Suprapubic skin (tissue), 4 donors: ENCODE measurements at places on chromosomes 3 and 15.

GRCh38 chr15:63968700-63969099 lies 77.6 kb downstream of the DAPK2 start:
- peaks cover 5% of the 10 kb centered on the region for H3K36me3 ChIP-seq
- DNase-seq: no peak

DNA sequence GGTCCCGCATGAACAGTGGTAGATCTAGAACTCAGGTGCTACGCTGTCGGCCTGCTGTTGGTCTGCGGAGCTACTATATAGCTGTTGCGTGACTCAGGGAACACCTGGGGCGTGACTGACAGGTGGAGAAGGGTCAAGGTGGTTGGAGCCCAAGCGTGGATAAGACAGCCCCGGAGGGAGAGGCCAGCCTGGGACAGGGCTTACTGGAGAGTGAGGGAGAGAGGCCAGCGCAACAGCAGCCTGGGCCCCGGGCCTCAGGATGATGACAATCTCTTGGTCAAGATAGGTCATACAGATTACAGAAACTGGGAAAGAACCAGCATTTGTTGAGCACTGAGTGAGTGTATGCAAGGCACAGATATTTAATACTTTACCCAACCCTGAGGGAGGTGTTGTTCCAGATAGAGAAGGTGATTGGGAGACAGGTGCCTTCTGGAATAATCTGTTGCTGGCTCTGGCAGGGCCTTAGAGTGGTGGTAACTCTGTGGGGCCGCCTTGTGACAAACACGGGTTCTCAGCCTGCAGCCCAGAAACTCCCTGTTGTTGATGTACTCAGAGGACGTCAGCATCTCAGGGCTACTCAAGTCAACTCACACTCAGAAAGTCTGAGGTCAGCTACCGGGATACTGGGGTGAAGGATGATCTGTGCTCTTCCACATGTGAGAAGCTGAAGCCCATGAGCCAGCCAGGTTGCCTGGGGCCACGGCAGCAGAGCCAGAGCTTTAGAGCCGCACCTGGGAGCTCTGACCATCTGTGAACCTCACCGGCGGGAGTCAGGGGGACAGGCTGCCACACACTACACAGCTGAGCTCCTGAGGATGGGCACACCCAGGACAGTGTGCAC lies 265.4 kb upstream of the HES1 start:
- no peak overlapping the region for H3K4me3 ChIP-seq
- peaks cover 54% of the 10 kb centered on the region for H3K4me1 ChIP-seq
- H3K36me3 ChIP-seq: no peaks in the 10 kb centered on the region
- H3K27ac ChIP-seq: peak overlapping the region; percentile 7

DNA sequence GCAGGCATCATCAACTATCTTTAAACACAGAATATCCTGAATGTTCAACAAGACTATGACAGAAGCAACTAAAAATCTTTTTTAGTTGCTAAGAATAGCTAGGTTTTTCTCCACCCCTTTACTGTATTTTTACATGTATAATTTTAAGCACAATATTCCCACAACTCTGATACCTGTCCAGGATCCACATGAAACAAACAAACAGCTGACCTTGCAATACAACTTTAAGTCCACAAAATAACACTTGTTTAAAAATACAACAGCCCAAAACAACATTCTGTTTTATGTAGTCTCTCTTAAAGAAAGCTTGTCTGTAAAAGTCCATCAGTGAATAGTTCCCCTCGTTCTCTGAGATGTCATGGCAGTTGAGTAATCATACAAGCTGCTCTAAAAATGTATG lies 41.1 kb downstream of the IFT57 start:
- peaks cover 4% of the 10 kb centered on the region for H3K36me3 ChIP-seq
- no peaks in the 10 kb centered on the region for H3K27me3 ChIP-seq
- no peaks in the 10 kb centered on the region for H3K4me1 ChIP-seq
- H3K27ac ChIP-seq: no peak overlapping the region
- H3K4me3 ChIP-seq: no peak overlapping the region
- no peak for DNase-seq

DNA sequence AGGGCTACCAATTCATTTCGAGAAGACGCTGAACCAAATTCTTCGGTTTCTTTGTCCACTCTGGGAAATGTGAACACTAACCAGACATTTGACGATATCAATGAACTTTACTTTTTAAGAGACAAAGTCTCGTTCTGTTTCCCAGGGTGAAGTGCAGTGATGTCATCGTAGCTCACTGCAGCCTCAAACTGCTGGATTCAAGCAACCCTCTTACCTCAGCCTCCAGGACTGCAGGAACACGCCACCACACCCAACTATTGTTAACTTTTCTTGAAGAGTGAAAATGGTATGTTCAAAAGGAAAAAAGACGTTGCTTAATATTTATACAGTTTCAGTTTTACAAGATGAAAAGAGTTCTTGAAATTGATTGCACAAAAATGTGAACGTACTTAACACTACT lies 30.6 kb downstream of the MB21D2 start:
- no peaks in the 10 kb centered on the region for H3K27me3 ChIP-seq
- DNase-seq: no peak
- H3K4me3 ChIP-seq: no peak overlapping the region

GRCh38 chr3:26102376-26102775 lies 312.5 kb downstream of the OXSM start:
- H3K4me3 ChIP-seq: no peak overlapping the region
- H3K27me3 ChIP-seq: no peaks in the 10 kb centered on the region
- DNase-seq: no peak
- H3K27ac ChIP-seq: no peak overlapping the region
- H3K36me3 ChIP-seq: no peaks in the 10 kb centered on the region
